ENCODE measurements at places on chromosomes 4 and X. TPM values are rescaled to one million over a fixed set of nuclear protein-coding genes. Genes with fewer than 3 reads are reported as not detected.

Gene HMX1
- total RNA-seq = not detected

DNA sequence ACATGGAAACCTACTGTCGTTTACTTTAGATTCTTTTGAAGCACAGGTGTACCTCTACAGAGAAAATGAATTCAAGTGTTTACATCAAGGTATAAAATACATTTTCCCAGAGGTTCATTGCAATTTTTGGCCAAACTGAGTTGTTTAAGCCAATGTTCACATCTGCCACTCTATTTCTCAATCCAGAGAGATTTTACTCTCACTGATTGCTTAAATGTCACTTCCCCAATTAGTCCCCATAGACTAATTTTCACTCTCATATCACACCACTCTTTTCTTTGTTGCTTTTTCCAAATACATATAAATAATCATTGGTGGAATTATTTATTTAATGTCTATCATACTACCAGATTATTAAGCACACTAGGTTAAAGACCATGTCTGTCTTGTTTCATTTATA is 271.8 kb downstream of the PPP3CA start:
- DNase-seq = no peak

Gene PTPN13
- 10.5 TPM for total RNA-seq

GRCh38 chr4:119930546-119930945 is 136.1 kb downstream of the MAD2L1 start:
- no peak for DNase-seq

Gene GPR143
- total RNA-seq = 10.9 TPM

DNA sequence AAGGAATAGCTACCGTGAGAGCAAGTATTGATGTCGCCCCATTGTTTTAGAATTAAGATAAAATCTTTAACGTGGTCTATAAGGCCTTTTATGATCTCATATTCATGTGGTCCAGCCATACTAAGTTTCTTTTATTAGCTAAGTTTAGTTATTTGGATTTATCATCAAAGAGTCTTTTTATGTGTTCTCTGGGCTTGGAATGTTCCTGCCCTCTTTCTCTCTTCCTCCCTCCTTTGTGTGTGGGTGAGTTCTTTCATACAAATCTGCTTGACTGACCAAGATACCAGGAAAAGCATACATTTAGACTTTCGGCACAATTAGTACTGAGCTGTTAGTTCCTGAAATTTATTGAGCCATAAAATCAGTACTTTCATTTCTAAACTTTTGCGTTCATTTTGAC is 11.3 kb downstream of the TDO2 start:
- DNase-seq = no peak

DNA sequence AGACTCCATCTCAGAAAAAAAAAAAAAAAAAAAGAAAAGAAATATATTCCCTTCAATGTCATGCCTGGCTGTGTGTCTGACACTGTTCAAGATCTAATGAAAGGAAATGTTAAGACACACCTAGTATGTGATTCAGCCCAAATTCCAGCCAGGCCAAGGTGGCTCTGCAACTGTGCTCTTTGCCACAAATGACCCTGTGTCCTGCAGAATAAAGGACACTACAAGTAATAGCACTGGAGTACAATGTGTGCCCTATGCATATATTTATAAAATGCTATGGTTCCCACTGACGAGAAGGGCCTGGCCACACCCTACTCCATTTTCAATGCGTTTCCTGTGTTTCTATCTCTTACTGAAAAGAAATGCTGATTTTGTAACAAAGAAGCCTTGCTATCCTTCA is 98.0 kb upstream of the SORBS2 start:
- DNase-seq = no peak

DNA sequence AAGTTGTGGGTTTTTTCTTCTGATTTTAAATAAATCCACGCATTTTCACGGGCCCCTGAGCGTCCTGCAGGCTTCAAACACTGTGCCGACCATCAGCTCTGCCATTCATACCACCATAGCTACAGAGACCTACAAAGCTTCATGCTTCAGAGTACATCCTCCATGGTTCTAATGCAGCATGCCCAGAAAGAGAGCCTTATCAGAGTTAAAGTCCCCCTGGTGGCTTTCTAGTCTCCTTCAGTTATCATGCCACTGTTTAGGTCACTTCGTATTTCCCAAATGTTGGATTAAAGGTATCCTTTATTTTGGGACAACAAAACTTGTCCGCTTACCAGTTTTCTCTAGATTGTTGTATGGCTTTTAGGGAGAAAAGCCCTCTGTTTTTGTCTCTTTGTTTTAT is 66.7 kb upstream of the VCX2 start:
- no peak for DNase-seq

DNA sequence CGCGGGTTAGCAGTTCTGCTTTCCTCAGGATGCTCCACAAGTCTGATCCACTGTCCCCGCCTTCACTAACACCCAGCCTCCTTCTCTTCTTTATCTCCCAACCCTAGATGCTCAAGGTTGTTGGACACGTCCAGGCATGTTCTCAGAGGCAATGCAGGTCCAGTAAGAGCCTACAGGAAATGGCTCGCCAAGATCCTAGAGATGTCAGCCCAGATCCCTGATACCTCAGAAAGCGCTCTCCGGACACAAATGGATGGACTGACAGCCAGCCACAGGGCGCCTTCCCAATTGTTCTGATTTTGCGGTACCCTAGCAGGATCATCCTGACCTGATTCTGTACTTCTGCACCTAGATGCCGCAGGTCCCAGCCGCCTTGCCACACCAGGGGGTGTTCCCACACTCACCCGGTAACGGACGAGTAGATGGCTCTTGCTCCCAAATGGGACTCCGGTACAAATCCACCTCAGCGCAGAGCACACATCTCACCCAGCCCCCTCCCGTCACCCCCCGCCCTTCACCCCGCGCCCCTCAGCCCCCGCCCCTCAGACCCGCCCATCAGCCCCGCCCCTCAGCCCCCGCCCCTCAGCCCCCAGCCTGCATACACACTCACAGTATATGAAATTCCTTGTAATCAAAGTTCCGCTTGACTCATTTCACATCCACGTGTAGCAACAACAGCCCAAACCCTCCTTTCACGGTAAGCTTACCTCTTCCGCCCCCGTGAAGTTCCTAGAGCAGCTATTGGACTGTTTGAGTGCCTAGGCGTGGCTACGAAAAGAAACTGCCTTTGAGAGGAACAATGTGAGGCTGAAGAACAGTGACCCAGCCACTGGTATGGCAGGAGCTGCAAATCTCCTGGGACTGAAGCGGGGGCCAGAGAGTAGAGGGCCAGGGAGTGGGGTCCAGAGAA is at the start of gene EDA2R:
EDA2R (minus strand) TSS at position 488 of the 910 bp plus-strand sequence. CDS start 23,058 bp downstream, outside the sequence.
- DNase-seq = no peak

- no peak for DNase-seq
Observed at GRCh38 chr4:26032630-26033317, 118.8 kb downstream of the SMIM20 start.

Gene PF4V1
- not detected for total RNA-seq

DNA sequence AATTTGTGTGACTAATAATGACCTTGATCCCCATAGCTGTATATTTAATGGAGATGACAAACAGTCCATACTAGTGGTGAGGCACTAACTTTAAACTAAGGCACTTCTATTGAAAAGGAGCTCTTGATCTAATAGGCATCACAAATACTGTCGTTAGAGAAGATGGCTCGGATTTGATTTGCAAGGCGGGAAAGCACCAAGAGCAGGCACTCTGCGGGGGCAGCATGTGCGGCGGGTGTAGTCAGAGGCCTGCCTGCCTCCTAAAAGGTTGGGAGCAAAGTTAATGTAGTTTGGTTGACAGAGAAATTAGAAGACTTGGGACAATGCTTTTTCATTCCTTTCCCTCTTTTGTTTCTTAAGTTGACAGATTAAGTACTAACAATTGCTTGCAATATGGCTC is 278.8 kb downstream of the CFAP299 start:
- no peak for DNase-seq

- no peak for DNase-seq
Observed at GRCh38 chr4:164177153-164177552, 576.8 kb upstream of the SMIM31 start.

DNA sequence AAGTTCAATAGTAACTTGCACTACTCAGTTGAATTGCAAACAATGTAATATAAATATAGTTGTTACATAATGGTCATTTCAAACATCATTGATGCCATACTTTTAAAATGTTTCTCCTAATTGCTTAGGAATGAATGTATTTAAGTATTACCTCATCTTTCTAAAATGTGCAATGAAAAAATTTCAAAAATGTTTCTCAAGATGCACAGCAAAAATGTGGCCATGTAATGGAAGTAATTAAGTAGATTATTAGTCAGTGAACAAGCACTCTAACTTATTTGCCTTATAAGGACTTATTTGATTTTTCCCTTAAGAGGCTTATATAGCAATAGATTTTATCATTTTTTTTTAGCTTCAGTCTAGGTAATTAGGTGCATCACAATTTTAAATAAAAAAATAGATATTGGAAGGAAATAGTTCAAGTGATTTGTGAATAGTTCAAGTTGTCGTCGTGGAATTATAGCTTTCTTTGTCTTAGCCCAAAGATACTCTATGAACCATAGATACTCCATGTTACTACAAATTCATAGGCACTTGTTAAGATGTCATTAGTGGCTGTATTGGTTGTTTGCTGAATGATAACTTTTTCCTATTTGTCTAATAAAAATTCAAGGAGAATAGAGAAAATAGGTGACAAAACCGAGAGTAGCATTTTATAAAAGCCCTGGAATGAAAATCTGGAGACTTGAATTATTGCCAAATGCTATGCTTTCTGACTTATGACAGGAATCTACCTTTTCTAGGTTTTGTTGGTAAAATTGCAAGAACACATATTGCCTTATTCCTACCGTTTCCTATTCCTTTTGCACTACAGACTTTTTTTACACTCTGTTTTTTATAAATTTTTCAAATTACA is 118.5 kb downstream of the TLL1 start:
- no peak for DNase-seq

Gene GABRQ
- total RNA-seq = not detected

- DNase-seq = no peak
Observed at GRCh38 chrX:131854581-131854980, 168.5 kb upstream of the STK26 start.

DNA sequence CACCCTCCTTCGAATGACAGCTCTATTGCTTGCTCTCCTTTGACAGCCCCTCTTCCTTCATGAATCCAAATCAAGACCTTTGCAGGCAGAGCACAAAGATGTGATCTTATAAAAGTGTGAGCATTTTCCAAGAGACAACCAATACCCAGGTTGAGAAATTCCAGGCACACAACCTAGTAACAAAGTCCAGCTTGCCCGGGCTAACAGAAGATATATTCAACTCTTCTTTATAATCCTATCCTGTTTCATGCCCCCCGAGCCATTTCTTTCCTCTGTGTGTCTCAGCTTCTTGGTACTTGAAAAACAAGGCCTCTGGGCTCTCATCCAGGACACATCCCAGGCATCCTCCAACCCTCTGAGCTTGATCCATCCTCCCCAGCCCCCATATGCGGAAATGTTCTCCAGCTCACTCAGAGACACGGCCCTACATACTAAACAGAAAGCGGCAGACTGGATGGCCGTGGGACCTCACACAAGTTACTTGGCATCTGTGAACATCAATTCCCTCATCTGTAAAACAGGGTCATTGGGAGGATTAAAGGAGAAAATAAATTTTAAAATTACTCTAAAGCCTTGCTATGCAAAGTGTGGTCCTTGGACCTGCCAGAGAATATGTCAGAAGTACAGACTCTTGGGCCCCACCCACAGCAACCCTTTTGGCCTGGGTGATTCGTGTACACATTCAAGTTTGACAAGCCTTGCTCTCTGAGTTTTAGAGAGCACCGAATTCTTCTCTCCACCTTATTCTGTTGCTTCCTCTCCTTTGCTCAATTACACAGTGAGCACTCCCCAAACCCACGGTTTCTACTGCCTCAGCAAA is 627.0 kb downstream of the BCOR start:
- no peak for DNase-seq

DNA sequence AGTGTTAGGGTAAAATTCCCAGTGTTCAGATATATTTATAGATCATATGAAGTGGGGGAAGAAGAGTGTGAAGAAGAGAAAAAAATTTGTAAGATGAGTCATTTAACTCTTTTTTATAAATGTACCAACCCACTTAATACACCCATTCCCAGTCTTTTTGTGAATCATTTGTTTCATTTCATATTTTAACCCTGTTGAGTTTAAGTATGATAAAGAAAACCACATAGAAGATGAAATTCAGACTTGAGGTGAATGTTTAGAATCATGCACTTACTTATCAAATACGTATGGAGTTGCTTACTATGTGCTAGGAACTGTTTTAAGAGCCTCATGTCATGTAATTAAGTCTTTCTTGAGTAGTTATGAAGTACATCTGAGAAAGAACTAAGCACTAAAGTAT is 56.6 kb upstream of the DAPP1 start:
- no peak for DNase-seq

DNA sequence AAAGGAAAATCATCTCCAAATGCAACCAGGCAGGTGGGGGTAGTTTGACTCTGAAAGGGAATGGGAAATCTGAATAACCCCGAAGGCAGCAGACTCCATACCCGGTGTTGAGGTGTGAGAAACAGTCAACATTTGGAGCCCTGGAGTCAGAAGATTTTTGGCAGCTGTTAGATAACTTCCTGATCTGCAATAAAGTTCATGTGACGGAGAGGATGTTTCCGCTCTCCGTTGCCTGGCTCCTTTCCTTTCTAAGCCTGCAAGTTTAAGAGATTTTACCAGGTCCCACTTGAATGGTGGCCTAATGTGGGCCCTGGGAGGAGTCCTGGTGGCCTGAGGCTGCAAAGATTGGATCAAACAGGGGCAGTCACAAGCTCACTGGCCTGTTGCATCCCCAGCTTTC is 27.7 kb downstream of the HAND2 start:
- DNase-seq = no peak

Gene PAGE5
- not detected for total RNA-seq

GRCh38 chr4:153160821-153161220 is 43.4 kb upstream of the TRIM2 start:
- no peak for DNase-seq

GRCh38 chrX:318068-318738 is 393 bp downstream of the GTPBP6 start:
- peak; percentile 93 for DNase-seq

Gene GC
- total RNA-seq = not detected

Gene HSD17B13
- total RNA-seq = not detected

DNA sequence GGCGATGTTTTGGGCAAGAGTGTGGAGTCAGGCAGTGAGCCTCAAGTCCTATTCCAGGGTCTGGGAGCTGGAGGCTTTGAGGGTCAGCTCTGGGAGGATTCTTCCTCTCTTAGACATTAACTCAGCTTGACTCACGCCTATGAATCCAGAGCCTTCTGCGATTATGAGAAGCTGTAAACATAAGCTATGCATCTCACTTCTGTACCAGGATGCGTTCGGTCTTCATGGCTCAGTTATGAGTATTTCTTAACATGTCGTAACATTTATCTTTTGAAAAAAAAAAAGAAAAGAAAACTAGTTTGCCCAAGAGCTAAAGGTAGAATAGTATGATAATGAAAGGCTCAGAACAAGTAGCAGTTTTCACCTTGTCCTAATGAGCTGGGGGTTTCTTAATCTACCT is 4.6 kb downstream of the SHROOM2 start:
- DNase-seq = no peak

GRCh38 chrX:3777416-3777815 is 64.0 kb upstream of the PRKX start:
- DNase-seq = no peak

- DNase-seq = no peak
Observed at GRCh38 chr4:94472056-94472826, 20.5 kb downstream of the PDLIM5 start.

- no peak for DNase-seq
Observed at GRCh38 chr4:153337686-153338085, 6.8 kb upstream of the MND1 start.

- no peak for DNase-seq
Observed at GRCh38 chr4:176675810-176676209, 116.9 kb downstream of the VEGFC start.
